ENCODE measurements at places on chromosomes 12 and 14.

DNA sequence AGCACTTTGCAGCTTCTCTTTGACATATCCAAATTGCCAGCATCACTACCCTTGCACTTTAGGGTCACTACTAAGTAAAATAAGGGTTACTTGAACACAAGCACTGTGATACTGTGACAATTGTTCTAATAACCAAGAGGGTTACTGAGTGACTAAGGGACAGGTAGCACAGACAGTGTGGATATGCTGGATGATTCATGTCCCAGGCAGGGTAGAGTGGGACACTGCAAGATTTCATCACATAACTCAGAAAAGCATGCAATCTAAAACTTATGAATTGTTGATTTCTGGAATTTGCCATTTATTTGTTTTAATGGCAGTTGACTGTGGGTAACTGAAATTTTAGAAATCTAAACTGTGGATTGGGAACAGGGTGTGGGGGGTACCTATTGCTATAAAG is 218.8 kb downstream of the KITLG start:
- DNase-seq: no peak

GRCh38 chr14:64768401-64769095 is 64.3 kb downstream of the PLEKHG3 start:
- no peak for DNase-seq

- no peak for DNase-seq
These were observed 53.0 kb downstream of the IFNG-AS1 start for GRCh38 chr12:68042212-68042699.

DNA sequence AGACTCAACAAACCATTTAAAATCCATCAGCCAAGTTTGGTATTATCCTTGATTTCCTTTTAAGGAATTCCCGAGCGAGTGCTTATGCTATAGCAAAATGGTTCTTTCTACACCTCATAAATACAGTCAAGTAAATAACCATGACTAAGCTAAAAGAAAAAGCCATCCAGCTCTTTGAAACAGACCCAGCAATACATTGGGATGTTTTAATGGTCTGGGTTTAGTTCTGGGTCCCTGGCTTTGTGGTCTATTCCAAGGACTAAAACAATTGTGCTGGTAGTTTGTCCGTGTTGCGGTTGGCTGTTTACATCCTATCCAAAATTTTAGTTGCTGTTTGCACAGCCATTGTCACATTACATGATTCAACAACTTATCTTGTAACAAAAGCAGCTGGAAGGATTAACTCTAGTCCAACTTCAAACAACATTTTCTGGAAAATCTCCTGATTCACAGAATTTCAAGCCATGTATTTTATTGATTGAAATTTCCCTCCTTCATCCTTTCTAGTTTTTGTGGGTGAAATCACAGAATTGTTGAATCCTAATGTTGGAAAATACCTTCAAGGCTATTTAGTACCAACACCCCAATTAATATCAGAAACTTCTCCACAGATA is 19.6 kb downstream of the KLRB1 start:
- no peak for DNase-seq

DNA sequence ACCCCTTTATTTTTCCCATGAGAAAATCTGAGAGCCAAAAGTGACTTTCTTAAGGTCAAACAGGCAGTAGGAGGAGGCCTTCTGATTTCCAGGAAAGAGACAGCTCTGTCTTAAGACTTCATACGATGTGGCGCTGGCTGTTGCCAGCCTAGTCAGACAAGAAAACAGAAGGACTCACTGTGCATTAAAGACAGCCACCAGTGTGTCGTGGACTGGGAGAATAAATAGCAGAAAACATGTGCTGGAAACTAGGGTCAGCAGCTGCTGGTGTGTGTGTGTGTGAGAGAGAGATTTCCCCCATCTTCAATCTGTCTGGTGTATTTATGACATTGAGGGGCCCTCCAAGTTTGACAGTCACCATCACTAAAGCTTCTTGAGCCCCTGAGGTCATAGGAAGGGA is 708.6 kb upstream of the TMEM132C start:
- no peak for DNase-seq

- DNase-seq: no peak
These were observed 32.5 kb upstream of the MYRFL start for GRCh38 chr12:69792533-69792932.

GRCh38 chr12:24066865-24067264 is 117.4 kb upstream of the SOX5 start:
- no peak for DNase-seq

GRCh38 chr14:50045039-50045711 is 71.2 kb downstream of the VCPKMT start:
- DNase-seq: no peak

GRCh38 chr12:84077679-84078078 is 834.9 kb downstream of the SLC6A15 start:
- DNase-seq: no peak

- no peak for DNase-seq
These were observed 429.9 kb downstream of the DAD1 start for GRCh38 chr14:22159099-22159498.

GRCh38 chr12:18965203-18965602 is 164.3 kb upstream of the PLEKHA5 start:
- no peak for DNase-seq

GRCh38 chr12:119827760-119828159 is 49.4 kb downstream of the CIT start:
- no peak for DNase-seq

- DNase-seq: no peak
These were observed 12.4 kb upstream of the HHIPL1 start for GRCh38 chr14:99632410-99633035.

GRCh38 chr12:99997806-99998205 is 13.1 kb upstream of the ANKS1B start:
- no peak for DNase-seq

- DNase-seq: no peak
These were observed 331.7 kb downstream of the SOX5 start for GRCh38 chr12:23617749-23618148.

- no peak for DNase-seq
These were observed 20.2 kb downstream of the CCDC38 start for GRCh38 chr12:95922231-95922630.

DNA sequence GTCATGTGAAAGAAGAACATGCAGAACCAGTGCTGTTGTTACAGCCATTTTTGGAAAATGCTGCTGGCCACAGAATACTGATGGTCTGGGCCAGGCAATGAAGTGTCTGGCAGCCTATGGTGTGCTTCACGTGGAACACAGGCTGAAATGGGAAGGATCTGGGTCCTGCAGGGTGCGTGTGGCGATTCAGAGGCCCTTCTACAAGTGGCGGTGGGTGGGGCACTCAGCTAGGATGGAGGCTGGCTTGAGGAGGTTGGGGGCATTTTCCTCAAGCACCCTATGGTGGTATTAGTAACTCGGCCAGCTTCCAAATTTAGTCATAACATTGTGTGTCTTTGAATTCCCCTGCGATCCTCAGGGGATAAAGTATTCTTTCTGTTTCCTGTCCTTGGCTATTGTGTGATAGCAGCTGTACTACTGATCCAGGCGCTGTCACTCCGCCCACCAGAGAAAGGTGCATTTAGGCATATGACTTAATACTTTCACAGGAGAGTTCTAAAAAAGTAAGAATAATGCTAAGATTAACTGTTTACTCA is 9.2 kb upstream of the RAD52 start:
- no peak for DNase-seq

- no peak for DNase-seq
These were observed 1.4 kb downstream of the NR4A1 start for GRCh38 chr12:52052468-52053186.

DNA sequence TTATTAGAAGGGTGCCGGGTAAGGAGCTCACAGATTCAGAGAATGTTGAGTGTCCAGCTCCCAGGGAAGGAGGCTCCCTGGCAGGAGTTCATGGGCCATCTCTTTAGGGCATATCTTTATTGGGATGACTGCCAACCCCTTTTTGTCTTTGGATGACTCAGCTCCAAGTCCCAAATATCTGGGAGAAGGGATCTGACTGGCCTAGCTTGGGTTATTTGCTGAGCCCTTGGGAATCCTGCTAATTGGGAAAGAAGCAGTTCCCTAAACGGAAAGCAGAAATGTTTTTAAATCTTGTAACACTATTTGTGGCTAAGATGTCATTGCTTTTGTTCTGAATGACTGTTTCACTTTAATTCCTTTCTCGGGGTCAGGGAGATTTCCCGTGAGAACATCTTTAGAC is 12.6 kb downstream of the DDX55 start:
- DNase-seq: no peak

DNA sequence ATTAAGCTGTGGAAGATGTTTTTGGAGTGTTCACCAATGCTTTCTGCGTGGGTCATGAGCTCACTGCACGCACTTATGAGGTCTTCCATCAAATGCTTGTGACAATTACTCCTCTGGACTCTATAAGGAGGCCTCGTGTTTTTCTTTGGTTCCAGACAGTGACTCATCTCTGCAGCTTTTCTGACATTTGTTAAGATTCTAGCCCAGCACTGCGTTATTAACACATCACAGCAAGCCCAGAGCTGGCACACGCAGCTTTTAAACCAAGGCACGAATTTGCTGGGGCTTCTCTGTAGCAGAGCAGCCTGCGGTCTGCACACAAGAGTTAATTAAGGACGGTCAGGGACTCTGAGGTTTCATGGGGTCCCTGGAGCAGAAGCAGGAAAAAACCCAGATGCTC is 16.9 kb downstream of the MEG3 start:
- no peak for DNase-seq

DNA sequence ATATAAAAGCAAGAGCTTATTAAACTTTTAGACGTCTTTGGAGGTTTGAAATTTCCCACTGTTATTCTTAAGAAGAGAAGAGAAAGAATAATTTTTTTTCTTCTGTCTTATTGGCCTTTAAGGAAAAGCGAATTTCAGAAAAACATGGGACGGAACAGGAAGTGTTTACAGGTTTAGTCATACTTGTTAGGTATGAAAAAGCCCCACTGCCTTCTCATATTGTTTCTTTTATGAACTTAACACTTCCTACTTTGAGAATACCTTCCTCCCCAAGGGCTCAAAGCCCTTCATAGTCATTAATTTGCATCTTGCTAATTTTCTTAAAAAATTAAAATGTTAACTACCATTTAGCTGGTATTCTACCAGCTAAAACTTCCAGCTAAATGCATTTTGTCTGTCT is 82.0 kb downstream of the ETV6 start:
- DNase-seq: no peak

GRCh38 chr14:80395031-80395430 is 183.7 kb upstream of the DIO2 start:
- no peak for DNase-seq

DNA sequence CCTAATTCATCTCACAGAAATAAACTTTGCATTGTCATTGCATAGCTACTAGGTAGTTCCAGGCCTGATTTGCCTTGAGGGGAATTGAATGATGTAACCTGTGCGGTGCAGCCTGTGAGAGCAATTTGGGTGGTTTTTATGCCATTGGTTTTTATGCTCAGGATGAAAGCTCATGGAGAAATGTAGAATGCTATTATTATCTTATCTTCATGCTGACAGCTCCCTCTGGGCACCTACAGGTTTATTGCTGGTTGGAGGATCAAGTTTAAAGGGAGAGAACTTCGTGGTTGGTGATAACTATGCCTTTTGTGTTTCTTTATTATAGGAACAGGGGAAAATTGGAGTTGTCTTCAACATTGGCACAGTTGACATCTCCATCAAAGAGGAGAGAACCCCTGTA is 547.9 kb downstream of the DIO2 start:
- DNase-seq: no peak

DNA sequence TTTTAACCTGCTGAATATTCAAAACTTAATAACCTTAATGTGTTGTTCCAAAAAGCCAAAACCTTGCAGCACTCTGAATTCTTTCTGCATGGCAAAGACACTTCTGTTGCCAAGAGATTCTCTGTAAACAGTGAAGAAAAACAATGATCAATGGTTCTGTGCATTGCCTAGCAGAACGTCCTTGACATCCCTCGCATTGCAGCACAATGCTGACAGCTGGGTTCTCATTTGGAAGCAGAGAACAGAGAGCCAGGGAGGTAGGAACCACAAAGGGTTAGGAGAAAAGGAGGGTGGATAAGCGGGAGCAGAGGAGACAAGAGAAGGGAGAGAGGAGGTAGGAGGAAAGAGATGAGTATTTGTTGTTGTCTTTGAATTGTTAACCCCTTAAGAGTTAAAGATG is 501.1 kb downstream of the NAV3 start:
- DNase-seq: no peak

DNA sequence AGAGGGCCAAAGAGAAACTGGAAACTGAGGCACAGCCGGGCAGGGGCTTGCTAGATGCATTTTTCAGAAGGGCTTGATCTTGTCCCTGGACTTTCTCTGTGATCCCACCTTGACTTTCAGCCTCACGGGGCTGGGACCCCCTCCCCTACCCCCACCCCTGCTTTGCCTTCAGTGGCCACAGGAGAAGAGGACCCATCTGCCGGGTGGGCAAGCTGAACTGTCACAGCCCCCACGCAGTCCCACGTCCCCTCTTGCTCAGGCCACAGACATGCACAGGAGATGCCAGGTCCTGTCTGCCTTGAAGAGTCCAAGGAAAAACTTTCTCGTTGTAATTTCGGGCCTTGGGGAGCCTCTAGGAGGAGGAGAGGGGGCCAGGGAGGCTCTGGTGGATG is 158.9 kb downstream of the KIF26A start:
- DNase-seq: no peak

- DNase-seq: no peak
These were observed 17.9 kb downstream of the HNF1A start for GRCh38 chr12:120996133-120996746.

DNA sequence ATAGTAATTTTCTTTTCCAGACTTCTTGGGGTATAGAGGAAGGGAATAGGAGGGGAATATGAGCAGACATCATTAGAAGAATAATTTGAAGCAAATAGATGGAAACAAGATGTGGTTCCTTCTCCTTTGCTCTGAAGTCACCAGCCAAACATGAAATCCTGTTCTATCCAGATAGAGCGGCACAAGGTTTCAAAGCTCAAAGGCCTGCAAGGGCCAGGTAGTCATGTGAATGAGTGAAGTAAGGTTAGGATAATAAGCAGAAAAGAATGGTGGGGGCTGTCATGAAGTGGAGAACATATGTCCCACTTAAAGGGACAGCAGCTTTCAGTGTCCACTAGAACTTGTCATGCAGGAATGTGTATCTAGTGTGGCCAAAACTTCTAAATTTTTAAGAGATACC is 2.5 kb upstream of the IKZF4 start:
- no peak for DNase-seq

DNA sequence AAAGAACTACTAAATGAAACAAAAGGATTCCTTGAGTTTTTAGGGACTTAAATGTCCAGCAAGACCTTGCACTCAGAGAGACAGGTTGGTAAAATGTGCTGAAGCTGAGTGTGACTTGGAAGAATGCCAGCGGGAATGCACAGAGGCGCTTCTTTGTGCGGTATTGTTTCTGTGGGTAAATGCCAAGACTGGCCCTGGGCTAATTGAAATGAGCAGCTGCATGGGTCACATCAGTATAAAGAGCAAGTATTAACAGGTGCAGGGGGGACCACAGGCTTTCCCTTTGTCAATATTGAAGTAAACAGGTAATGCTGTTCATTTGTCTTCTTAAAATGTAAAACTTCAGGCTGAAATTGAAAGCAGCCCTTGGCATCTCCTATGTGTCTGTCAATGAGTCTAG is 74.3 kb downstream of the LMO3 start:
- no peak for DNase-seq

Measured in stimulated activated CD4-positive, alpha-beta T cell treated with anti-CD3 and anti-CD28 coated beads, TNF-alpha, amount 100 ng/mL, for 1 hour (primary cell).